ENCODE measurements at places on chromosomes 3 and 15. TPM values are rescaled to one million over a fixed set of nuclear protein-coding genes. Genes with fewer than 3 reads are reported as not detected.

The CKMT1B gene
- total RNA-seq, result 2.4 TPM

The IL17RD gene
- total RNA-seq, result 0.29 TPM

The PLCH1 gene
- 0.81 TPM for total RNA-seq

The VWA5B2 gene
- not detected for total RNA-seq

The AKAP13 gene
- 24.5 TPM for total RNA-seq

The TM6SF1 gene
- total RNA-seq, result 0.37 TPM

The PLXND1 gene
- 10.4 TPM for total RNA-seq

The GPR62 gene
- total RNA-seq, result not detected

The PROS1 gene
- total RNA-seq, result 31.1 TPM

Data from NCI-H460 (cell line).